ENCODE measurements at places on chromosomes 16 and 17.

- DNase-seq, result no peak
Measured at GRCh38 chr17:78650093-78650715, 73.0 kb upstream of the DNAH17 start.

DNA sequence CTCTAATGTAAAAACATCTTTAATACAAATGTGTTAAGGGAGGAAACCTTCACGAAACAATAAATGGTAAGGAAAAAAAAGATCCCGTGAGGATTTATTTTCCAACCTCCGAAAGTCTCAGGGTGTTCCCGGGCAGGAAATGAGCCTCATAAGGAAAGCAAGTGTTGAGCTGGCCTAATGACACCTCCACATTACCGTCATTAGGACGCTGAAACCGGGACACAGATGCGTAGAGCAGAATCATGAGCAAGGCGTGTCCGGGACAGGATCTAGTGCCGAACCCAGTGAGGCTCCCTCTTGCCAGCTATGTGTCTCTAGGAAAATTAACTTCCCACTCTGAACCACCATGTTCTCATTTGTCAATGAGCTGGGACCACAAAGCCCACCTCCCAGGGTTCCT lies 22.7 kb upstream of the CYTH1 start:
- DNase-seq, result no peak

DNA sequence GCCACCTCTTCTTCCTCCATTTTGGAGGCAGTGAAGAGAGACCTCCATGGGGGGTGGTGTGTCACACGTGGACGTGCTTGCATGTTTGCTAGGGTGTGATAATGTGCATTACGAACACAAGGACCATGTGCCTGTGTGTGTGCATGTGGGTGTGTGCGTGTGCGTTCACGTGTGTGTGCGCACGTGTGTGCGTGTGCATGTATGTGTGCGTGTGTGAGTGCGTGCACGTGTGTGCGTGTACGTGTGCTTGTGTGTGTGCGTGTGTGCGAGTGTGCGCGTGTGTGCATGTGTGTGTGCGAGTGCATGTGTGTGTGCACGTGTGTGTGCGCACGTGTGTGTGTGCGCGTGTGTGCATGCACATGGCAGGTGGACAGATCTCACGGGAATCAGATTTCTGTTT lies 29.5 kb downstream of the RNF213 start:
- DNase-seq, result no peak

- DNase-seq, result no peak
Measured at GRCh38 chr17:77570565-77570898, 388.0 kb upstream of the TNRC6C start.

GRCh38 chr17:8672326-8672725 lies 41.8 kb upstream of the MYH10 start:
- DNase-seq, result no peak

GRCh38 chr16:54253118-54253517 lies 33.5 kb downstream of the IRX3 start:
- no peak for DNase-seq

DNA sequence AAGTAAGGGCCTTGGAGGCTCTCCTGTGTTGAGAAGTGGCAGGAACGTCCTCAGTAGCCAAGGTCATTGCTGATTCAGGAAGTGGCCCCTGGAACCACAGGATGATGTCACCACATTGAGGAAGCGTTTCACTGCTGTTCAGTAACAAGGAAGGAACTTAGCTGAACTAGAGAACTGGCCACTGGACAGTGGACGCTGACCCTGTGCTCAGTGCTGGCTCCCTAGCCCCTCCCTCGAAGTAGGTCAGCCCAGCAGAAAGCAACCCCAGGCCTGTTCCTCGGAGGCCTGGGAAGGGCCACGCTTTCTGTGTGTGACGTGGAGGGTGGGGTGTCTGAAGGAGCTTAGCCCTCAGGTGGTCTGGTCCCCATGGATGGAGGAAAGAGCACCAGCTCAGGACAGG lies 58.3 kb downstream of the B9D1 start:
- no peak for DNase-seq

GRCh38 chr17:35183332-35183731 lies 10.9 kb downstream of the SLC35G3 start:
- no peak for DNase-seq

DNA sequence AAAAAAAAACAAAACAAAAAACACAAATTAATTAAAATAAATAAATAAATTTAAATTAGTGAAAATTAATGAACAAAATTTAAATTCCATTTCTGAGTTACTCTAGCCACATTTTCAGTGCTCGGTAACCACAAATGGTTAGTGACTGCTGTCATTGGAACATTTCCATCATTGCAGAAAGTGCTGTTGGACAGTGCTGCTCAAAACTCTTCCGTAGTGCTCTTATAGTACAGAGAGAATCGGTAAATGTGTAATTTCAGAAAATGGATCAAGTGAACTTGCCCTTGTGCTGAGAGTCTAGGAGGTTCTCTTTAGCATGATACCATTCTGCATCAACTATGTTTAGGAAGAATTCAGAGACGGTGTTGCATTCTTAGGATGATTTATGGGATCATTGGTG lies 23.7 kb downstream of the ZNRF1 start:
- no peak for DNase-seq

DNA sequence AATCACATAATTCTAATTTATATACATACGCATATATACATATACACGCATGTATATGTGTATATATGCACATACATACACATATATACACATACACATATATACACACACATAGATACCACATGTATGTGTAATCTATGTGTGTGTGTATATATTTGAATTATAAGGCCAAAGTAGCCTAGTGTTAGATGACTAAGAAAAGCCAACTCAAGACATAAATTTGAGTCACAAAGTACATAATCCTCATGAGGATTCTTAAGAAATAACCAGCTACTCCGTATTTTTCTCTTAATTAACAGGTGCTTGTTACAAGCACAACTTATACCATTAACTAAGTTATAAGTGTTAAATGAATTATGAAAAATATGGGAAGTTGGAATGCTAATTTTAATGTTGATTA lies 84.9 kb downstream of the CACNG1 start:
- DNase-seq, result no peak

DNA sequence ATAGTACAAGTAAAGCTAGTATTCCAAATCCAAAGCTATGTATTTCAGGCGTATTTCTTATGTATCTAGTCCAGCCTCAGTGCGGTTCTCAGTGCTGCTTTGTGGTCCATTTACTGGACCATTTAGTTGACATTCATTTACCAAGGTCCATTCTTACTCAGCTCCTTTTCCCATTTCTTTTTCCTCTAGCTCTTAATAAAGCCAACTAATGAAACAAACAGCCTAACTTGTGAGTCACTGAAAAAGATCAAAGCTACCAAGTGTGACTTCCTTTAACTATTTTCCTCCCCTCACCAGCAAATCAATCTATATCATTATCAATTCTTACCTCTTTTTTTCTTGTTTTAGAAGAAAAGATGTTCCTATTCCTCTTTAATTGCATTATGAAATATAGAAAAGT lies 64.0 kb downstream of the CYB561 start:
- DNase-seq, result no peak

DNA sequence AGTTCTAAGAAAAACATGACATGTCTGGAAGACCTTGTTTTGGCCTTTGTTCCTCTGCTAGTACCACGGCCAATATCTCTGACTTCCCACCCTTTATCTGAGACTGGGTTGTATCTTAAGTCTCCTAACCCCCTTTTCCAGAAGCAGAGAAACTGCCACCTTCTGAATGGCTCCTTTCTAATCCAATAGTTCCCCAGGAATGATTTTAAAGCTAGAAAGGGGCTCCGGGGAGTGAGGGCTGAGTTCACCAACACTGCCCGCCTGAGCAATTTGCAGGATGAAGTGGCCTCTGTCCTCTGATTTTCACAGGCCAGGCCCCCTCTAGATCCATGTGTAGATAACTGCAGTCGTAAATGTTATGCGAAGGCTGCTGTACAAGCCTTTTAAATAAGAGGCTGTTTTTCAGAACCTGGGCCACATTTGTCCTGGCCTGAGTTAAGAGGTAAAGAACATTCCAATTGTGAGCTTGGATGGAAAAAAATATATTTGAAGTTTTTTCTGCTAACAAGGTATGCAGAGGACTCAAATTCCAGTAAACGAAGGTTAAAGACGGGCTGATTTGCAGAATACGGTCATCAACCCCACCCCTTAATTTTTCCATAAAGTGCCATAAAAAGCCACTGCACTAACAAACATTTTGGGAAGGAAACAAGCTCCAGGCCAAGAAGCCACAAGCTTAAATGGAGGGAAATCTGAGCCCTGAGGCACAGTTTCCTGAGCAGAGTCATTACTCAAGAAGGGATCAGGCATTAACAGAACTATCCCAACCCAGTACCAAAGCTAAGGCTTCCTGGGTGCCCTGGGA lies 117.0 kb upstream of the MAF start:
- no peak for DNase-seq

GRCh38 chr17:50117202-50118051 lies 12.5 kb downstream of the SAMD14 start:
- DNase-seq, result no peak

DNA sequence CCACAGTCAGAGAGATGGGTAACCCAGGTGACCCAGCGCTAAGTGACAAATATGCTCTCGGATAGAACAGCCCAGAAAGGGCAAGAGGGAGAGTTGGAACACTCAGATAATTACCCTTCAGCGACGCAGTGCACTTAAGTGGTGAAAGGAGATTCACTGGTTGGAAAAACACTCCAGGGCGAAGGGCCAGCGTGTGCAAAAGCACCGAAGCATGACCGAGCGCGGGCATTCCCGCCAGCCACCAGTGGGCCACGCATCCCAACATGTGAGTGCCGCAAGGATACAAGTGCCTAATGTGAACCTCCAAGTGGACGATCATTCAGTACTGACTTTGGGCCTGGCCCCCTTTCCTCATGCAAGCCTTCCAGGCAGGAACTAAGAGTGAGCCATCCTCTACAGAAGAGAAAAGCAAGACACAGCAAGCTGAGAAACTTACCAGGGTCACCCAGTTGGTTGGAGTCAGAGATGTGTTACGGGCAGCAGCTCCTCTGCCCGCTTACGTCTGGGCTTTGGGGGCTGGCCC lies 258.4 kb downstream of the C16orf95 start:
- DNase-seq, result no peak

DNA sequence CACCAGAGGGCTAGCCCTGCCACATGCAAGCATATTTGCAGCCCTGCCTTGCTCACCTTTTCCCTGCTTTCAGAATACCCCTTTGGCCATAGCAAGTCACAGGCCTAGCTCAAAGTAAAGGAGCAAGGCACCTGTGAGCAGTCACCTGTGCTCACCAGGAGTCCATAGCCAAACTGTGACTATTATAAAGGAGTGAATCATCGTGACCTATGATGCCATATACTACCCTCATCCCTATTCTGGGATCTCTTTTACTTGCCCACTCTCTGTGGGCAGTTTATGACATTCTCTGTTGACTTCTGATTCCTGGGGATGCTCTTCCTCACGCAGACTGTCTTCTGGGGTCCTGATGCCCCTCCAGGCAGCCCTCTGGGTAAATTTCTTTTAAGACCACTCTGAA lies 200.5 kb upstream of the NLRP1 start:
- no peak for DNase-seq

GRCh38 chr16:68275611-68276191 lies 11.4 kb downstream of the SLC7A6 start:
- DNase-seq, result no peak

DNA sequence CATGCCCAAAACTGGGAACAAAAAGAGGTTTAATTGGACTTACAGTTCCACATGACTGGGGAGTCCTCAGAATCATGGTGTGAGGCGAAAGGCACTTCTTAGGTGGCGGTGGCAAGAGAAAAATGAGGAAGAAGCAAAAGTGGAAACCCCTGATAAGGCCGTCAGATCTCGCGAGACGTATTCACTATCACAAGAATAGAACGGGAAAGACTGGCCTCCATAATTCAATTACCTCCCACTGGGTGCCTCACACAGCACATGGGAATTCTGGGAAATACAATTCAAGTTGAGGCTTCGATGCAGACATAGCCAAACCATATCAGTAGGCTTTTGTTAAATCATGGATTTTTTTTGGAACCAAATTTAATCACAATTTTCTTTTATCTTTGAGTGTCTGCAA lies 24.4 kb downstream of the RBL2 start:
- no peak for DNase-seq

- DNase-seq, result no peak
Measured at GRCh38 chr17:66643815-66644710, 190.9 kb upstream of the CACNG5 start.

GRCh38 chr17:28043296-28043695 lies 819 bp downstream of the NLK start:
- no peak for DNase-seq

DNA sequence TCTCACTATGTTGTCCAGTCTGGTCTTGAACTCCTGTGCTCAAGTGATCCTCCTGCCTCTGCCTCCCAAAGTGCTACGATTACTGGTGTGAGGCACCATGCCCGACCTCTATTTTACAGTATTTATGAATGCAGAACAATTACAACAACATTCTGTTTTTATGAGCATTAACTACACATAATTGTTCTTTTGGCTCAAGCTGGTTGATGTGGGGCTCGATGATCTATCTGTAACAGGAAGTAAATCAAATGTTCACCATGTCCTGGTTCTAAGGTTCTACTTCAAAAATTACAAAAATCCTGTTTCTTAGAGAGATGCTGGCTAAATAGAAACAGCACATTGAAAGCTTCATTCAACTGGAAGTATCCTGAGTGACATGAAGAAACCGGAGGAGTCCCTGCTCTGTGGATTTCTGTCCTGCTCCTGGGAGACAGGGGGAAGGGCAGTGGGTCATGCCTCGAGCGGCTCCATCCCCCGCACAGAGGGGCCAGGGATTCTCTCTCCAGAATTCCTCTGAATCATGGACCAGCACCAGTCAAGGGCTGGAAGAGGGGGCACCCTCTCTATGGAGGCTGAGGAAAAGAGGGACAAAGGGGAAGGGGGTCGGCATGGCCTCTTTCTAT lies 31.5 kb downstream of the FA2H start:
- no peak for DNase-seq

DNA sequence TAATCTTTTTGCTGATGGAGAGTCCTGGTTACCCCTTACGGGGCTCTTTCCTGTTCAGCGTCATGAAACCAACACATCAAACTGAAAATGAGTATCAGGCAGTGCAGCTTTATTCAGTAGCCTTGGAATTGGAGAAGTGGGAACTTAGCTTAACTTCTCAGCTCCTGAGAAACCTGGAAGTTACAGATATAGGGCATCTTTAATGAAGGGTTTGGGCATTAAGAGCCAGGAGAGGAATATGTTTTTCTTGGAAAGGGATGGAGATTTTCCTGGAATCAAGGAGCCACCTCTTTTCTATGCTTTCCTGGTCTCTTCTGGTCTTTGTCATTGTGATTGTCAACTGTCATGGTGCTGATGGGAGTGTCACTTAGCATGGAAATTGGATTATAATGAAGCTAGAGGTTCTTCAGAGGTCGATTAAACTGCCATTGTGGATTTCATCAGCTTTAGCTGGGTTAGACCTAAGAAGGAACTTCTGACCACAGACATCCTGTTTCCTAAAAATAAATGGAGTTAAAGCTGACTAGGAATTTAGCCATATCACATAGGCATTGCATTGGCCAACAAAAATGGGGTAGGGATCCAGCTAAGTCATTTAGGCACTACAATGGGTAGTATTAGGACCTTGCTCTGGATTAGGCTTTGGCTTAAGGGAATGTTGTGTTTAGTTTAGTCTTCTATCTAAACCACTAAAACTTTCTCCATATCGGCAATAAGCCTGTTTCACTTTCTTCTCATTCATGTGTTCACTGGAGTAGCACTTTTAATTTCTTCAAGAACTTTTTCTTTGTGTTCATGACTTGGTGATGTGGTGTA lies 186.4 kb downstream of the BCAS3 start:
- no peak for DNase-seq

- no peak for DNase-seq
Measured at GRCh38 chr16:56611281-56611833, 3.0 kb downstream of the MT2A start.

Data from HFF-Myc (cell line).